ENCODE measurements at places on chromosomes 3 and 15. TPM values are rescaled to one million over a fixed set of nuclear protein-coding genes. Genes with fewer than 3 reads are reported as not detected.

DNA sequence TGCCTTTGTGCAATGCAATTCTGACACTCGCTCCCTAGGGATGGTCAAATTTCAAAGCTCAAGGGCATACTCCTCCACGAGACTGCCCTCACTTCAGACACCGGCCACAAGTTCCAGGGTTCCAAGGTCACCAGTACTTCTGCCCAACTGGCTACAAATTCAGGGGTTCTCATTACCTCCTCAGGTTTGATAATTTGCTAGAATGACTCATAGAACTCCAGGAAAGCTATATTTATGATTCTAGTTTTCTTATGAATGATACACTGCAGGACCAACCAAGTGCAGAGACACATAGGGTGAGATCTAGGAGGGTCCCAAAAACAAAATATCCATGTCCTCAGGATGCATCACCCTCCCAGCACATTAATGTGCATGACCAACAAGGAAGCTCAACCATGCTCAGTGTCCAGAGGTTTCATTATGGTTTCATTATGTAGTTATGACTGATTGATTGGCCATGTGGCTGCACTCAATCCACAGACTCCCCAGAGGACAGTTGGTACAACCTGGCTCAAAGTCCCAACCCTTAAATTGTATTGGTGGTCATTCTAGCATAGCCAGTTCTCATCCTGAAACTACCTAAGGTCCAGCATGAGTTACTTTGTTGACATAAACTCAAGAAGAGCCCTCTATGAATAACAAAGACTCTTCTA lies 170.4 kb upstream of the LRRN1 start:
- no peak overlapping the region for H3K4me3 ChIP-seq
- DNase-seq: no peak
- no peaks in the 10 kb centered on the region for H3K27me3 ChIP-seq
- no peak overlapping the region for H3K27ac ChIP-seq
- H3K4me1 ChIP-seq: no peaks in the 10 kb centered on the region
- no peaks in the 10 kb centered on the region for H3K36me3 ChIP-seq

- H3K4me3 ChIP-seq: no peak overlapping the region
- DNase-seq: peak; percentile 57
- peak overlapping the region; percentile 4 for H3K27ac ChIP-seq
- no peaks in the 10 kb centered on the region for H3K27me3 ChIP-seq
Measured at GRCh38 chr3:17088602-17089313, 204.0 kb downstream of the PLCL2 start.

The CPNE9 gene
- total RNA-seq: not detected

DNA sequence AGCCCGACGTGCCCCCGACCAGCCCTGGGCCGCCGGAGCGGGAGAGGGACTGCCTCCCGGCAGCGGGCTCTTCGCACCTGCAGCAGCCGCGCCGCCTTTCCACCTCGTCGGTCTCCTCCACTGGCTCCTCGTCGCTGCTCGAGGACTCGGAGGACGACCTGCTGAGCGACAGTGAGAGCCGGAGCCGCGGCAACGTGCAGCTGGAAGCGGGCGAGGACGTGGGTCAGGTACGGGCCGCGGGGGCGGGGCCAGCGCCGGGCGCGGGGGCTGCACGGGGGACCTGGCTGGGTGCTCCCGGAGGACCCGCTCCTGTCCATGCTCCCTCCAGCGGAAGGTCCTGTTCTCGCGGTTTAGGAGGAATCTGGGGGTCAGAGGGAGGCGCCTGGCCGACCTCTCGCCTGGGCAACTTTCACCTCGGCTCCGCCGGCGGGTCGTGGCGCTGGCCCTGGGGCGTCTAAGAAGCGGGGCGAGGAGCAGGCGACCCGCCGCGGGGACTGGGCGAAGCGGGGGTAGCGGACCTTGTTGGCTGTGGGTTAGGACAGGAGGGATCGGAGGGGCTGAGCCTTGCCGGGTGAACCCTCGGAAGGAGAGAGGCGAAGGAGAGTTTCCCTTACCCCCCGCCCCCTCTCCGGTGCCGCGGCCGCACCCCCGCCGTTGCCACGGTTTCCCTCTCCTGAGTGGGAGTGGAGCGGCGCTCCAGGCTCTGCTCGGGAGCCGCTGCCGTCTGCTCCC lies 682 bp downstream of the ITPKA start:
- DNase-seq: peak; percentile 31
- H3K4me1 ChIP-seq: peaks cover 33% of the 10 kb centered on the region
- peak overlapping the region; percentile 35 for H3K4me3 ChIP-seq
- H3K27ac ChIP-seq: no peak overlapping the region
- no peaks in the 10 kb centered on the region for H3K36me3 ChIP-seq

DNA sequence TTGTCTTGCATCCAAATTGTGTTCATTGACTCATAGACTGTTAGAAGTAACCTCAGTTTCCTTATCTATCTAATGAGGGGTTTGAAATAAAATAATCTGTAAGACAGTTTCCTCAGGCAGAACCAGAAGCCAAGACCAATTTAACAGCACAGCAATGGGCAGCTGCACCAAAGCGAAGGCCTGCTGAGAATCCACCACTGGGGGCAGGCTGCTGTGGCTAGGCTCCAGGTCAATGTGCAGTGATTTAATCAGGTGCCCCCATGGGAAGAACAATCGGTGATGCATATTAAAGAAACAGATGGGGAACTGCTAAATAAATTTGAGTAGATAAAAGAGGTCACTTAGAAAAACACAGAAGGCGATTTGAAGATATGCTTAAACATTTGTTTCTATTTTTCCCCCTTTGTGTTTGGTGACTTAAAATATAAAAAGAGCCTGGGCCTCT lies 28.0 kb upstream of the TMOD3 start:
- H3K4me3 ChIP-seq: no peak overlapping the region
- H3K27me3 ChIP-seq: no peaks in the 10 kb centered on the region
- peaks cover 4% of the 10 kb centered on the region for H3K36me3 ChIP-seq
- H3K27ac ChIP-seq: no peak overlapping the region
- peak; percentile 9 for DNase-seq

The RLBP1 gene
- not detected for total RNA-seq

DNA sequence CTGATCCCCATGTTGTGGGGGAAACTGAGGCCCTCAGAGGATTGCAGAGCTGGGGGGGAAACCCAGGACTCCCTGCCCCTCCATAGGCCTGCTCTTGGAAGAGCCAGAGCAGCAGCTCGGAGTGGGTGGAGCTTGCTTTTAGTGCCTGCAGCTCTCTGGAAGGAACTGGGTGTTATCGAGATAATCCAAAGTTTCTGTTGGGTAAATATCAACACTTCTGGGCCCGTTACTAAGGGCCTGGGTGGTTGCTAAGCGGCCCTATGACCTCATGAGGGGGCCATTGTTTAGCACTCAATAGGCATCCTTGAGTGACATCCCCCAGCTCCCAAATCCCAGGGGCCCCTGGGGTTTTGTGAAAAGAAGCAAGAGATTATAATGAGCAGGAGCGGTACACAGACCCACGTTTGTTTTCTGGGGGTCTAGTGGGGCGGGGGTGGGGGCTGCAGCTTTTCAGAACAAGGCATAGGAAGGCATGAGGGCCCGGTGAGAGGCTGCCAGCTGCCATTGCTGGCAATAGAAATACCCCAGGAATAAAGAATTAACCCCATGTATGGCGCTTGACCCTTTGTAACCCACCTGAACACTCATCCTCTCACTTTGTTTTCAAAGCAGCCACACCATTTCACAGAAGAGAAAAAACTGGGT lies 48.3 kb upstream of the ATP2B2 start:
- DNase-seq: no peak
- no peak overlapping the region for H3K27ac ChIP-seq
- no peaks in the 10 kb centered on the region for H3K36me3 ChIP-seq
- no peak overlapping the region for H3K4me3 ChIP-seq
- H3K27me3 ChIP-seq: no peaks in the 10 kb centered on the region

The DLG1 gene
- total RNA-seq: 89.0 TPM

The KCNMB3 gene
- 1.4 TPM for total RNA-seq

- DNase-seq: no peak
- no peaks in the 10 kb centered on the region for H3K4me1 ChIP-seq
- no peaks in the 10 kb centered on the region for H3K27me3 ChIP-seq
- no peak overlapping the region for H3K27ac ChIP-seq
- no peak overlapping the region for H3K4me3 ChIP-seq
Measured at GRCh38 chr15:57135800-57136199, 217.4 kb downstream of the TCF12 start.

DNA sequence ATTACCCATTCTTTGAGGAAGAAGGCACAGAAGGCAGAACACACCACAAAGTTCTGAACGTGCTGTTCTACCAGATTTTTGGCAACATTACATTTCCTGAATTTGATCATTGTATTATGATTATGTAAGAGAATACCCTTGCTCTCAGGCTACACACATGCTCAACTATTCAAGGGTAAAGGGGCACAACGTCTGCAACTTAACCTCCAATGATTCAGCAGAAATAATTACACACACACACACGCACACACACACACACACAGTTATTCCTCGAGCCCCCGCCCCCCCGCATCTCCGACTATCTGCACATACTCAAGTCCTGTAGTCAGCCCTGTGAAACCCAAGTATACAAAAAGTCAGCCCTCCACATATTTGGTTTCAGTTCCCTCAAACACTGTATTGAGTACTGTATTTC lies 26.8 kb downstream of the RPN1 start:
- no peak overlapping the region for H3K4me3 ChIP-seq
- H3K27me3 ChIP-seq: no peaks in the 10 kb centered on the region
- peaks cover 2% of the 10 kb centered on the region for H3K4me1 ChIP-seq
- H3K36me3 ChIP-seq: peaks cover 66% of the 10 kb centered on the region
- no peak for DNase-seq
- H3K27ac ChIP-seq: no peak overlapping the region

GRCh38 chr15:73983211-73983727 lies 8.8 kb downstream of the STOML1 start:
- DNase-seq: no peak
- peaks cover 28% of the 10 kb centered on the region for H3K4me1 ChIP-seq
- H3K36me3 ChIP-seq: no peaks in the 10 kb centered on the region
- no peak overlapping the region for H3K27ac ChIP-seq
- no peaks in the 10 kb centered on the region for H3K27me3 ChIP-seq

Data from natural killer cell (primary cell).